ENCODE measurements at places on chromosomes 3 and 15.

DNA sequence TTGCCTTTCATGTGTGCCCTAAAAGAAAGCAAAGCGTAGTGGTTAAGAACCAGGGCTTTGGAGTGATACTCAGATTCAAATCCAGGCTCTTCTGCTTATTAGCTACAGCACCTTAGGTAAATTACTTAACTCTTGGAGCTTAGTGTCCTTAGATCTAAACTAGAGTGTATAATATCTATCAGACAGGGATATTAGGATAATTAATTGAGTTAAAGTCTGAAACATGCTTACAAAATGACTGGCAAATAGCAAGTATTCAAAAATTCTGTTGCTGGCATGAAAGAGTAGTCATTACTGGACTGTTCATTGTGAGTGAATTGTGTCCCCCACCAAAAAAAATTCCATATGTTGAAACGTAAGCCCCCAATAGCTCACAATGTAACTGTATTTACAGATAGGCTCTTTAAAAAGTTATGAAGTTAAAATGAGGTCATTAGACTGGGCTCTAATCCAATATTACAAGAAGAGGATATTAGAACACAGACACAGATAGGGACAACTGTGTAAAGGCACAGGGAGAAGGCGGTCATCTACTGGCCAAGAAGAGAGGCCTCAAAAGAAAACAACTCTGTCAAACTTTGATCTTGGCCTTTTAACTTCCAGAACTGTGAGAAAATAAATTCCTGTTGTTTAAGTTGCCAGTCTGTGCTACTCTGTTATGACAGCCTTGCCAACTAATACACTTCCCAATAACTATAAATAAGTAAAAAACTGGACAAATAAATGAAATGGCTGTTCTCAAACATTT is 60.4 kb upstream of the LRRC3B start:
- no peak for DNase-seq

DNA sequence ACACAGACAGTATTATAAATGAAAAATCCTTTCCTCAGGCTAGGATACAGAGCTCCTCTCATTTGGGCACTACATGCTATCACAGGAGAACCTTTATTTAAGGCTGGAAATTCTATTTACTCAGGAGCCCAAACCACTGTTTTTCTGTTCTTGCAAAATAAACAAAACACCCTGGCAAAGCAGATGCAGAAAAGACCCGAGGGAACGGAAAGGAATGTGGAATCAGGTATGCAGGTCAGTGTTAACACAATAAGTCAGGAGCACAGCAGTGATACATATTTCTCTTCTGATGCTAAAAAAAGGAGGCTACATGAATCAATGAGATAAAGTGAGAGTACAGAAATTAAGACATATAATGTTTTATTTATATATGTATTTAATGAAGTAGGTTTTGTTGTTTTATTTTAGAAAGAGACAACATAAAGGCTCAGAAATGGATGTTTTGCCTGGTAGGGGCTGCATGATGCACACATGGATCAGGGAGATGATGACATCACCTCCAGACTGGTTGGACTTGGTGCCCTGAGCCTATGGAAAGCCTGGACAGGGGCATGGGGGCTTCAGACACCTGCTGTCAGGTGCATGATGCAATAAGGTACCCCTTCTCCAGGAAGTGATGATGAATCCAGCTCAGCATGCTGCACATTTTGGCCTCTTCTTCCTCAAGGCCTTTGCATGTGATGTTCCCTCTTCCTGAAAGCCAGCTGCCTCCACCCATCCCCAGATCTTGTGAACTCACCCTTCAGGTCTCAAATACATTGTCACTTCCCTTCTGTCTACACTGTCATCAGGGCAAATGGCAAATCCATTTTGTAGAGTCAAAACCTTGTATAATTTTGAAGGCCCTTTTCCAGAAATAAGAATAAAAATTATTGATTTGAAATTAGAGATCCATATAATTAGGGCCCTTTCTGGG is 19.1 kb upstream of the RBP1 start:
- no peak for DNase-seq

DNA sequence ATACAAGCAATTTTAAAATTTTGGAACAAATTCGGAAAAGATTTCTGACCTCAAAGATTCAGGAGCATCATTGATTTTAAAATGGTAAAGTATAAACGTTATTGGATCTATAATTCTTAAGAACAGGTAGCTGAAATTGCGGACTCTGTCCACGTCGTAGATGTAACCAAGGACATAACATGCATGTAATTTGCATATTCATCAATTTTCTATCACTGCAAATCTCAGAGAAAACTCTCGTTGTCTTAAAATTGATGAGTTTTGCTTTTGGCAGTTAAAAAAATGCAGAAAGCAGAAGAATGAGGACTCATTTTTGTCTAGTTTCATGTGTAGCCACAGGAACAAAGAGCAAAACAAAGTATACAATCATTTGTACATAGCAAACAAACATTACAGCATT is 1094.4 kb downstream of the SI start:
- no peak for DNase-seq

GRCh38 chr3:127439621-127440020 is 150.9 kb downstream of the TPRA1 start:
- no peak for DNase-seq

- no peak for DNase-seq
Measured at GRCh38 chr3:41330465-41330864, 131.2 kb downstream of the CTNNB1 start.

DNA sequence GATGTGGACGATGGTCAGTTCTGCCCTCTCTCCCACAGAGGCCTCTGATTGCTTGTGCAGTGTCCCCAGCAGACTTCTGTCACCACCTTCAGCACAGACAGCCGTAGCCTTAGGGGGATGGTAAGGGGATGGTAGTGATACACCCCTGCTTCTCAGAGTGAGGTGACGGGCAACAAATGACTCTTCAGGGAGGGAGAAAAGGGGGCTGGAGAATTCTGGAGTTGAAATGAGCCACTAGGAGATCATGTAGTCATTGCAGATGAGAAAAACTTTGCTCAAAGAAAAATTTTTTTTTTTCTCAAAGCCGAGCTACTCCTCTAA is 29.6 kb upstream of the TIMP4 start:
- no peak for DNase-seq

- no peak for DNase-seq
Measured at GRCh38 chr3:9913601-9914000, 3.3 kb upstream of the IL17RC start.

DNA sequence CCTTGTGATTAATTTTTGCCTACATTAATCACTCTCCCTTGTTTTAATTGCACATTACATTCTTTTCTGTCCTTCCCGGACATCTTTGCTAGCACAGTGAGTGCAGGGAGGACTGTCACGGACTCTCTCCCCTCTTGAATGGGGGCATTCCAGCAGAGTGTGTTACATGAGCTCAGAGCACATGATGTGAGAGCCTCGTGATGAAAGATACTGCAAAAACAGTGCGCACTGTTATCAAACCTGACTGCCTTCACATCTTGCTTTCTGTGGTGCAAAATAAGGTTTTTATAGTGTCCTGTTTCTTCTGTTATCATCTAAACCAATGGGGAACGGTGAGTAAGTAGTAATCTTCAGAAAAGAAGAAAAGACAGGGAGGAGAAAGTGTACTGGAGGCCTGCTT is 167.5 kb downstream of the PGPEP1L start:
- DNase-seq: no peak

GRCh38 chr3:53503195-53503594 is 8.8 kb downstream of the CACNA1D start:
- no peak for DNase-seq

GRCh38 chr15:48654801-48655200 is 9.3 kb upstream of the FBN1 start:
- DNase-seq: no peak

- no peak for DNase-seq
Measured at GRCh38 chr3:65371053-65371452, 667.7 kb downstream of the MAGI1 start.

- DNase-seq: no peak
Measured at GRCh38 chr3:108191394-108191793, 30.8 kb downstream of the IFT57 start.

DNA sequence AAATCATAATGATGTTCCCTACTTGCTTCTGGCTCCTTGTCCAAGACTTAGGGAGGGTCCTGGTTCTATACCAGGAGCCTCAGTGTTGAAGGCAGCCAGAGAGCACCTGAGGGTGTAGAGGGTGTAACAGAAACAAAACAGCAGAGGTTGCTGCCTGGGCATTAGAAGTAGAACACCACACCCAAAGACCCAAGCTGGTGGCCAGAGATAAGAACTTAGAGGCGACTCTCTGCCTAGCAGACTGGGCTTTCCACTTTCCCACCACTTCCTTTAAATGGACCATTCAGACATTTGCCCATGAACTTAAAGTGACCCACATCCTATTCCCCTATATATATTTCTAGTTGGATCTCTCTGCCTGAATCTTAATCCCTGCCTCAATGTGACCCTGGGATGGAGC is 189.8 kb downstream of the KLF13 start:
- no peak for DNase-seq

GRCh38 chr3:95705786-95706418 is 1108.5 kb upstream of the EPHA6 start:
- no peak for DNase-seq

DNA sequence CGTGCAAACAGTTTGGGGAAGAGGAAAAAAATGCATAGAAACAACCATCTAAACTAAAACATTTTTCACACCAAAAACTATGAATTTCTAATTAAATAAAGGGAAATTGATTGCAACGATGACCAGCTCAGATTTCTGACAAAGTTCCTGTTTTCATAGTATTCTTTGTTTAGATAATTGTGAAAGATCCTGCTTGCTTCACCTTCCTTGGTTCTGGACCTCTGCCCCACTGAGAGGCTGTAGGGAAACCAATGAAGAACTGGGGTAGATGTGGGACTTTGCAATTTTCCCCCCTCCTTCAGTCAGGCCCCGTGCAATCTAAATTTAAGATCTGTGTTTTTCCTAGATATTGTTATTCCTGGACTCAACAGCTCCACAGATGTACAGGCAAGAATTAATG is 13.8 kb upstream of the TEX264 start:
- no peak for DNase-seq

GRCh38 chr3:187072511-187072910 is 66.8 kb downstream of the RPL39L start:
- DNase-seq: no peak

- DNase-seq: no peak
Measured at GRCh38 chr3:51279448-51279847, 105.6 kb upstream of the MANF start.

DNA sequence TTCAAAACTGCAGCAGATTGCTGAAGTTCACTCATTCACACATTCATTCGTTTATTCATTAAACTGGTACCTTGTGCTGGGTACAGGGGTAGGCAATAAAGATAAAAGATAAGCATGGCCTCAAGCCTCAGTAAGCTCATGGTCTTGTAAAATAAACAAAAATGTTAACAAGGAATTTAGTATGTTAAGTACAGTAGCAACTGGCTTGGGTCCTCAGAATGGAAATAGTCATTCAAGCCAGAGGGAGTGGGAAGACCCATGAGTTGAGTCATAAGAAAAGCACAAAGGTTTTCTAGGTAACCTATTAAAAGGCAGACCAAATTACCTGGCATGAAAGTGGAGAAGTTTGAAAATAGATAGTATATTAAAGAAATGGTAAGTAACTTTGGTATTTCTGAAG is 163.3 kb downstream of the CDIN1 start:
- no peak for DNase-seq

GRCh38 chr3:138825336-138825735 is 9.4 kb downstream of the PIK3CB start:
- DNase-seq: no peak

GRCh38 chr3:56694867-56695683 is 12.0 kb upstream of the TASOR start:
- no peak for DNase-seq

DNA sequence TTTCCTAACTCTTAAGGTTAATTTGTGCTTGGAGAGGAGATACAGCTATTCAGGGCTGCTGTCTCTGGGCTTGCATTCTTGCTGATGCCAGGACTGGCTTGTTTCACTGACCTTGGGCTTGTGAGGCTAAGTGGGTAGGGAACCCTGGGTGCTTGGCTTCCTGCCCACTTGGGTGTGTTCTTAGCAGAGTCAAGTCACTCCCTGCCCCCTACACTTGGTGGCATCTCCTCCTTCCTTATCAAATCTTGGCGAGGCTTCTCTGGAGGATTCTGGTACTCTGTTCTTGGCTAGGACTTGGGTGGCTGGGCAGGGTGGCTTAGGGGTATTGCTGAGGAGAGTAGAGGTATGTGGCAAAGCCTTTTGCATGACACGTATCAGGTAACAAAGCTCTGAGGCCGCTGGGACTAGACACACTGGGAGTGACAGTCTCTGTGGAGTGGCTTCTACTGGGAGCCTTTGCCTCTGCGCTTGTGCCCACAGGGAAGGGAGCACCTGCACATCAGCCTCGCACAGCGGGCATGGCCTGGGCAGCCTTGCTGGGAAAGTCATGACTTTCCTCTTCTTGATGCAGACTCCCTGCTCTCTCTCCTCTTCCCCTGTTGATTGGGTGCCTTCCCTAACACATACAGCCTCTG is 41.8 kb downstream of the CHCHD6 start:
- no peak for DNase-seq

DNA sequence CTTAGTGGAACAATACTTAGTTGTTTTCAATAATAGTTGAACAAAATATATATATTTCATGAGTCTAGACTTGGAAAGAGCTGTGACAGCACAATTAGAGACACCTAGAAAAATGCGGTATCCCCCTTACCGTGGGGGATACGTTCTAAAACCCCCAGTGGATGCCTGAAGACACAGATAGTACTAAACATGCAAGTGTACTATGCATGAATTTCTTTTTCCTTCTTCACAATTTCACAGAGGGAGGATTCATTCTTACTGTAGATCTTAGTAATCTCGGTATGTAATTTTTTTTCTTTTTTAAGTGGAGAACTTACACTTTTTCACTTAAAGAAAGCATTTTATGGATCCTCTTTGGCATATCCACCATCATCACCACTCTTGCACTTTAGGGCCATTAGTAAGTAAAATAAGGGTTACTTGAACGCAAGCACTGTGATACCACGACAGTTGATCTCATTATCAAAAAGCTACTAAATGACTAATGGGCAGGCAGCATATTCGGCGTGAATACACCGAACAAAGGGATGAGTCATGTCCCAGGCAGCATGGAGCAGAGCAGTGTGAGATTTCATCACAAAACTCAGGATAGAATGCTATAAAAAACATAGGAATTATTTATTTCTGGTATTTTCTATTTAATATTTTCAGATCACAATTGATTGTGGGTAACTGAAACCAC is 72.3 kb upstream of the ZNF280D start:
- peak; percentile 83 for DNase-seq

- no peak for DNase-seq
Measured at GRCh38 chr3:185928496-185928895, 9.3 kb downstream of the TRA2B start.

GRCh38 chr3:130661140-130661891 is 85.3 kb downstream of the PIK3R4 start:
- no peak for DNase-seq

GRCh38 chr3:42982645-42983412 is 3.7 kb downstream of the GASK1A start:
- DNase-seq: no peak

DNA sequence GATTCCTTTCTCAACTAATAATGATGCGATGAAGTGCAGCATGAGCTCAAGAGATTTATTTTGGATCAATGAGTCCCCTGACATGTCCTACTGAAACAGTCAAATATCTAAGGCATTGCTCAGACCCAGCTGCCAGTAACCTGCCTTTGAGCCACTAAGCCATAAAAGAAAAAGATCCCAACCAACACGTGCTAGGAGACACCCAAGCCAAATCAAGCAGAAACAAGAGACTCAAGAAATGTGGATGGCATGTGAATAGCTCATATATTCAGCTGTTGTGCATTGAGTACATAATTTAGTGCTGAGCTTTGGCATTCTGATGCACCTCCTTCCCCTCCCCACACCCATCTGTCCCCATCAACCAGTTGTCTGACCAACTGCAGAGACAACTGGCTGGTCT is 29.2 kb downstream of the GJD2 start:
- peak; percentile 46 for DNase-seq

Measured in AG20443 (cell line).